ENCODE measurements at places on chromosomes 2 and 18.
A peak's percentile ranks its signal among the peaks of the same experiment; 100 is the strongest.

- DNase-seq: no peak
These were observed 100.2 kb upstream of the EPAS1 start for GRCh38 chr2:46196871-46197462.

- no peak for DNase-seq
These were observed 177.4 kb downstream of the TMEM182 start for GRCh38 chr2:102939207-102939606.

DNA sequence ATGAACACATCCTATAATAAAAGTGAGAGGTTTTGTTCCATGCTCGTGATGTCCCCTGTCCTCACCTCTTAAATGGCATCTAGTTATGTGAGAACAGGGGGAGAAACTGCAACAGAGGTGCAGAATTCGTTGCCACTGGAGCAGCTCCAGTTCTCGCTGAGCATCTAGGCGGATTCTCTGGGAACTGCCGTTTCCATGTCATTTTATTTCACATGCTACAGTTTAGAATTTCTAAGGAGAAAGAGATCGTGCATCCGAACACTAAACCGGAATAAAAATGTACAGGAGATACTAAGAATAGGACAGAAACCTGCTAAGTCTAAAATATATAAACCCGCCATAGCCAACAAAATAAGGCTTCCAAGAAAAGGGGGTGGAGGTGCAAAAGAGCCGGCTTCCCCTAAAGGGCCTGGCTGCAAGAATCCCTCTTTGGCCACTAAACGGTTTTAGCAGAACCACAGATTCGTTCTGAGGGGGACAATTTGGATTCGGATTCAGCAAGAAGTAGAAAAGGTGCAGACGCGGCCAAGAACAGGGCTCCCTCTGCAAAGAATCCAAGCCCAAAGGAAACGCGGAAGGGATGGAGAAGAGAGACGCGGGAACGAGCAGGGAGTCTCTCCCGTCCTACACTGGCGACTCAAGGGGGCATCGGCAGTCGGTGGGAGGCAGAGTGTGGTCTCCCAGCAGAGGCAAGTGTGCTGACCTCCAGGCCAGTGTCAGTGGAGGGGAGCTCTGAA is 1.3 kb downstream of the TMEM163 start:
- DNase-seq: no peak

- no peak for DNase-seq
These were observed 138.3 kb downstream of the ZBTB7C start for GRCh38 chr18:48270929-48271328.

DNA sequence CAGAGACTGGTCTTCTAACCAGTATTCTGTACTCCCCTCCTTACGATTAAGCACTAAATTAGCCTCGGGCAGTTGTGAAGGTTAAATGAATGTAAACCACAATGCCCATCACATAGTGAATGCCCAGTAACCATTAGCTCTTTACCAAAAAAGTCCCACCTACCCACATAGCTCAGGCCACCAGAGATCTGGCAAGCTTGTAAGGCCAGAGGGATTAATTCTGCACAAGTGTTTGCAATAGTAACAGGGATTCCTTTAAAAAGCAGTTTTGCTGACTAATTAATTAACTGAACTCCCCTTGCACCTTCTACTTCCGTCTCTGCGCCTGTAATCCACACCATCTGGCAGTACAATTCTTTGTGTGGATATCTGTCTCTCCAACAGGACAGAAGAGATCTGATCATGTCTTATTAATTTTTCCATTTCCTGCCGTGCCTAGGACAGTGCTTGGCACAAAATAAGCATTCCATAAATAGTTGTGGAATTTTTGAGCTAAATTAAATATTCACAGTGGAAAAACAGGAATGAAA is 36.2 kb upstream of the IGFBP2 start:
- DNase-seq: no peak

- no peak for DNase-seq
These were observed 197.8 kb downstream of the MEMO1 start for GRCh38 chr2:31813016-31813415.

DNA sequence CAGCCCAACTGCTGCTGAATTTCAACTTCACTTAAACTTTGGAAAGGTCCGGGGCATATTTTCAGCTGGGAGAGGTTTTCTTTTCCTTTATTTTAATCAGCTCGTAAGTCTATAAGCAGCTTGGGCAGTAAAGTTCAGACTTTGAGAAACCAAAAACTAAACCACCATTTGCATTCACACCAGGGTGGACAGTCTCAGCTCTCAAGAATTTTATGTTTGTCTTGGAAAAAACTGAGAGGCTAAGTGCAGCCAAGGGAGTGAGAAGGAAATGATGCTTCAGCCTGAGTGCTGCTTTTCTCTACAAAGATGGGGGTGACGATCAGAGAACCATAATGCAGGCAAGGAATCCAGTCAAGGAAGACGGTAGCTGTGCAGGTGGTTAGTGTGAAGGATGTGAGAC is 30.2 kb downstream of the MCFD2 start:
- no peak for DNase-seq

DNA sequence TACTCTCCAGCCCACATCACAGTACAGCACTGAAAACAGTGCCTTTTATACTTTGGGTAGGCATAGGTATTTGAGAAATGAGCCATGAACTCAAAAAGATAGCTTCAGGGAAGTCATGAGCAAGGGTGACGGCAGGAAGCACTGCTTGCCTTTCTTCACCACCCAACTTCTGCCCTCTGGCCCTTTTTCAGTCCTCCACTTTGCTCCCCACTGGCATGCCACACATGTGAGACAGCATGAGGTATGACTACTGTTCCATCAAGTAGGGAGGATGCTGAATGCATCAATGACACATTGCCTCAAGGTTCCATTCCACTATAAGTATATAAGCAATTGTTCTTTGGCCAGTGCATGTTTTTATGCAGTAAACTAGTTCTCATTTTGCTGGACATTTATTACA is 373.0 kb downstream of the NRXN1 start:
- DNase-seq: no peak

DNA sequence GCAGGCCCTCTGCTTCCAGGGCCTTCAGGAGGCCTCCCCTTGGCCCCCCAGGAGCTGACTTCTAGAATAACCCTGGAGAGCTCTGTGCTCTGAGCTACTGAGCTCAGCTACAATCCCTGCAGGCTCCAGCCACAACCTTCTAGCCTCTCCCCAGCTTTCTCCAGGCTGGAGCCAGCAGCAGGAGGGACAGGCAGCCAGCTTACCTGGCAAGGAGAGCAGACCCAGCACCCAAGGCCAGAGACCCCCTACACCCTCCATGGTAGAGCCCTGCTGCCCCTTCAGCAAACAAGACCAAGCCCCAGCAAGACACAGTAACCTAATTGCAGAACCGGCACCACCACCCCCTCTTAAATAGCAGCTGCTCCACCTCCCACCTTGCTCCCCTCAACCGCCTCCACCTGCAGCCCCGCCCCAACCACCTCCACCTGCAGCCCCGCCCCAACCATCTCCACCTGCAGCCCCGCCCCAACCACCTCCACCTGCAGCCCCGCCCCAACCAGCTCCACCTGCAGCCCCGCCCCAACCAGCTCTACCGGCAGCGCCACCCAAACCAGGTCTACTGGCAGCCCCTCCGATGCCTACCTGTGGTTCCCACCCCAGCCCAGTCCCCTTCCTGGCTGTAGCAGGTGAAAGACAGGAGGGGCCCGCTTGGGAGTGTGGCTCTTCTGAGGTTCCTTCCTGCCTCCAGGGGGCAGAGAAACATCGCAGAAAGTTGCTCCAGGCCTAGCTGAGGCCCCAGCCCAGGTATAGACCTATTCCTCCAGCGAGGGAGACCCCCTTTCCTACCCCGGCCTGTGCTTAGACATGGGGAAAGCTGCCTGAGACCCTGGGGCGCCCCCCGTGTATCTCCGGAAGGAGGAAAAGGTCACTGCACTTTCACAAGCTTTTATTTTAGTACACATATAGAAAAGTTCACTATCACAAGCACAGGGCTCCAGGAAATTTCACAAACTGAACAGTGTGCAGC is at the start of gene ASTL:
Gene ASTL (minus strand): TSS at position 324 of the 967 bp plus-strand sequence. CDS start 66 bp downstream, at position 258.
- DNase-seq: peak; percentile 52

GRCh38 chr2:151408788-151409600 is 708 bp upstream of the RIF1 start:
- no peak for DNase-seq

GRCh38 chr2:105544591-105545377 is 145.9 kb upstream of the FHL2 start:
- DNase-seq: no peak

GRCh38 chr2:112081262-112081661 is 26.2 kb downstream of the TMEM87B start:
- DNase-seq: no peak

DNA sequence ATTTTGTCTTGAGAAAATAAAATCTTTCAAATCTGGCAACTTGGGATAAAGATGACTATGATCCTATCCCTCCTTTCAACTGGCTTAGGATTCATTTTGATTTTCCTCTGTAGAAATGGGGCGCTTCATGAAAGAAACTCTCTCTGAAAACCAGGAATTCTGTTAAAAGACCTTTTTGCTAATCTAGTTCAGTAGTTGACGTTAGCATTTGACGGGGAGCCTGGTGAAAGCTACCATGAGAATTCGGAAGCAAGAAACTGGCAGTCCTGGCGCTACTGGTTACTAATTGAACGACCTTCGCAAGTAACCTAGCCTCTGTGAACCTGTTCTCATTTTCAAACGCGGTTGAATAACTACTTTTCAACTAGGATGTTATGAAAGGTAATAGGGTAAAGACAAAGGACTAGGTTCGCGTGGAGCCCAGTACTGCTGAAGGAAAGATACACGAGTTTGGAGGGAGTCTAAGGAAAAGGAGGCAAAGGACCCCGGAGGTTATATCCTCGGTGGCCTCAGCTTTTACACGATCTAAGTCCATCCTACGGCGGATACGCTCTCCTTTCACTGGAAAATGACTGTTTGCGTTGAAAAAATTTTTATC is 604 bp upstream of the STK11IP start:
- no peak for DNase-seq

- no peak for DNase-seq
These were observed 5.8 kb downstream of the WNT6 start for GRCh38 chr2:218865396-218865795.

DNA sequence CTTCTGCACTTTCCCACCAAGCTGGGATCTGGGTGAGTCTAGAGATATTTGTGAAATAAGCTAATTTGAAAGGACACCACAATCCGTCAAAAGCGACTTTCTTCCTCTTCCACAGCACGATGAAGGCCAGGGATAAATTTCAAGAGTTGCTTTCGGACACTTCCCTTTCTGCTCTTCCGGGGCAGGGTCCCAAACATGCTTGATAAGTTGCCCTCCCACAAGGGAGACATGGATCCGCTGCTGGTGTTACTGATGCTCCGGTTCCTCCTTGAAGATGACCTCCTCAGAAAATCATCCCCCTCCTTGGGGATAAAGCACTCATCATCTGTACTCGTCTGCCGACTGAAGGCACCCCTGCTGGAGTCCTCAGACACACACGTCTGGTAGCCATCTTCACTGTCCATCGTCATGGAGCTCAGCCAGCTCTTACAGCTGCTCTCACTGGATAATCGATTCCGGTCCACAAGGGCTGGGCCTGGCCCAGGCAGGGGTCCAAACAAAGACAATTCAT is 28.2 kb downstream of the CYTIP start:
- no peak for DNase-seq

DNA sequence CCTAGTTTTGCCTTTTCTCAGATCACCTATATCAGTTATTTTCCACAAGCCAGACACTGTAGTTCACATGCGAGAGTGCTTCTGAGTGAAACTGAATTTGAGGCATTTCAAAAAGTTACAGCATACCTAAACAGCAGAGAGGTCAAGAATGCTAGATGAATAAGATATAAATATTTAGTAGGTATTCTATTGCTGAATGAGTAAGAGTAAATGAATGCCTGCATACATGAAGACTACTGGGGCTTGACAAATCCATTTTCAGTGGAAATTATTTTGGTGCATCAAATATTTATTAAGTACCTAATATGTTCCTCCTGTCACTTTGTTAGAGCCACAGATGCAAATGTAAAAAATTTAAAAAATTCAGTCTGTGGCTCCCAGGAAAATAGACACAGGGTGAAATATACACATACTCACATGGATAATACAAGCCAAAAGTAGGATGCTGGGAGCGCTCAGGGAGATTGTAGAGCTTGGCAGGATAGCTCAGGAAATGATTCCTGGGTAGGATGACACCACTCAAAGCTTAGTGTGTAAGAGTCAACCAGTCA is 27.6 kb upstream of the CDC42EP3 start:
- no peak for DNase-seq

GRCh38 chr2:217994776-217995274 is 8.0 kb downstream of the TNS1 start:
- no peak for DNase-seq

DNA sequence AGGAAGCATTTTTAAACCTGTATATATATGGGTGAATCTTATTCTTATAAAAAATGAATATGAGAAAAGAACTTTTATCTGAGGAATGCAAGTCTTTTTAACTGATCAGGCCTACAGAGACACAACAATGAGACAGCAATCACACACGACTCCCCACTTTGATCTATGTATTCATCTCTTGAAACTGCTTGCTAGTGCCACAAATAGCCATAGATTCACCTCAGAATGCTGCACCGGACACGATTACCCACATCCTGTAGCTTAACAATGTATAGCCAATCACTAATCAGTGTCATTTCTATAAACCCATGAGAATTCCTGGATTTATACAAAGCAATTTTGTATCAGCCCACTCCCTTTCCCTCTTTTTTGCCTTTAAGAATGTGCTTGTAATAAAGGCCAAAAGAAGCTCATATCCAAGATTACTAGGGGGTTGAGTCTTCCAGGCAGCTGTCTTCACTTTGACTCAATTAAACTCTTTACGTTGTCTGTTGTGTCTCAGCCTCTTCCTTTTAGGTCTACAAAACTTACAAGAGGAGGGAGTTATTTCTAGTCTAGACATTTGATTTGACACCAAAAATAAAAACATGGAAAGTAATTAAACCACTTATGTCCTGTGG is 94.9 kb downstream of the MBD2 start:
- DNase-seq: no peak

- DNase-seq: no peak
These were observed 442.5 kb downstream of the LRATD1 start for GRCh38 chr2:15074751-15075700.

GRCh38 chr2:48423376-48423775 is 106.6 kb upstream of the STON1 start:
- DNase-seq: no peak

DNA sequence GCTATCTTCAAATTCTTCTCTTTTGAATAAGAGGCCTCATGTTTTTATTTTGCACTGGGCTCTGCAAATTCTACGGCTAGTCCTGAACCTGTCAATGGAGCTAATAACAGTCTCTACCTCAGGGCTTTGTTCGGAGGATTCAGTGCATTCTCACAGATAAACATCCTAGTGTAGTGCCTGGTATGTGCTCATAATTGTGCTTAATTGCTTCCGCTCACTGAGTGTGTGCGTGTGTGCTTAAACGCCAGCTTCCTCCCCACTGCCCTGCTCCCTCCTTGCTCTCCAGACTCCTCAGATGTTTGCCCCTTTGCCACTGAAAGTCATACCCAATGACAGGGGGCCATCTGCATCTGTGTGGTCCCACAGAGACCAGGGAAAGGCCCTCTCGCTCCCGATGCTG is 6.7 kb downstream of the GYPC start:
- DNase-seq: no peak
